ENCODE measurements at places on chromosomes 7 and 10.
A peak's percentile ranks its signal among the peaks of the same experiment; 100 is the strongest.

GRCh38 chr10:86250399-86250798, 116.2 kb downstream of the GRID1 start:
- DNase-seq, result no peak

DNA sequence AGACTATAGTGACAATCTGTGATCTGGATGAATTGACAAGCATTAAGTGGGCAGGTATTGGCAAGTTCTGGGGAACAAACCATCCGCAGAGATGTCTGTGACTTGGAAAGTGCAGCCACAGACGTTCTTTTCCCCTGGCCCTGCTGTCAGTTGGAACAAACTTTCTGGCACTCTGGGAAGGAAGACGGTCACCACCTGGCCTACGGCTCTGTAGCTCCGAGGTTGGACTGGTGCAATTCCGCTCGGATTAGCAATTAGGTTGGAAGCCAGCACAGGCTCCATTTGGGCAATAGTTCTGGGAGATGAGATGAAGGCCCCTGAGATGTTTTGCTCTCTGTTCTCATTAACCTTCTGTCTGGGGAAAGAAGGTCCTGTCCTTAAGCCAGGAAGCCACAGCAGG, 437.5 kb downstream of the CALN1 start:
- no peak for DNase-seq

- no peak for DNase-seq
These were observed 48.6 kb downstream of the CUL1 start for GRCh38 chr7:148747274-148747673.

- no peak for DNase-seq
These were observed 669.3 kb downstream of the AUTS2 start for GRCh38 chr7:70267381-70268120.

GRCh38 chr10:128221807-128222206, 95.6 kb upstream of the MKI67 start:
- no peak for DNase-seq

DNA sequence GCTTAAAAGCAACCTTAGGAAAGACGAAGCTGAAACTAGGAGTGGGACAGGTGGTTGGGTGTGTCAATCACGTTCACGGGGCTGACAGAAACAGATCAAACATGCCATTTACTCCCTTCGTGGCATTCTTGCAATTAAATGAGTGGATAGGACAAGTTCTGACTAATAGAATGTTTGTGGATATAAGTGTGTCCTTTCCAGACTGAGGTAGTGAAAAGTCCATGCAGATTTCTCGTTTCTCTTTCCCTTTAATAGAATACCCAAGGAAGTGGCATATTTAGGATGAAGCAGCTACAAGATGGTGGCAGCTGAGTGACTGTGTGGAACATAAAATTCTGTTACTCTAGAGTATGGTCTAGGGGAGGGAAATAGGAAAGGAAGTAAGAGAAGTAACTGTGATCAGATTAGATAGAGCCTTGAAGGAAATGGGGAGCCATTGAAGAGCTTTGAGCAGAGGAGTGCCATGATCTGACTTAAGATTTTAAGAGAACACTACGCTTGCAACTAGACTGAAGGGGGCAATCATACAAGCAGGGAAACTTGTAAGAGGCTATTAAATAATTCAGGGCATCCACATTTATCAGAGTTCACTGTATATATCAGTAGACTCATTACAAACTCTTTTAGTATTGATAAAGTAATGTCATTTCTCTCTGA, 46.3 kb upstream of the HYAL4 start:
- DNase-seq, result no peak

DNA sequence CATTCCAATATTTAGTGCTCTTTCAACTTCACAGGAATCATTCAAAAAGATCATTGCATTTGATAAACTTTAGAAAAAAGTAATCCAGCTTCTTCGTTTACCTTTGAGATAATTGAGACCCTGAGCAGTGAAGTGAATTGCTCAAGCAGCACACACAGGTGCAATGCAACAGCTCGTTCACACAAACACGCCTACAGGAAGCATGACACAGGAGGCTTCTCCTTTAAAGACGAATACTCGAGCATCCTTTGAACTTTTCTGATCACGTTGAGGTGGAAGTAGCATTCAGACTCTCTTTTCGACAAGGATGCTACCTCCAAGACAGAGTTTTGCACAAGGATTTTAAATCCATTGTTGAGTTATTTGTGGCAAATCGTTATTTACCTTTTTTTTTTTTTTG, 18.0 kb upstream of the RSU1 start:
- no peak for DNase-seq

DNA sequence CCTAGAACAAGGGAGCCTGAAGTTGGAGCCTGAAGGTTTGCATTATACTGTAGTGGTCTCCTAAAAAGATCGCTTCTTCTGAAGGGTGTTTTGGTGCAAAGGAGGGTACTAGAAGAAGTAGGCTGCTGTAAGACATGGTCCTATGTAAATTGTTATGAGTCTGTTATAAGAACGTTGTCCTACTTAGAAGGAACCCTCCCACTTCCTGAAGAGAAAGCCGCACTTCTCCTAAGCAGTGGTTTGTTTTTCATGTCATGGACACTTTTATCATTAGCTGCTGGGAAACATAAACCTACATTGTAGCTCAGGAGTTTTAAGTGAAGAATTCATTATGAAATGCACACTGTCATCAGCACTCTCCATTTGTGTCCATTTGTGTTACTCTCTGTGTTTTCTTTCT, 129.1 kb upstream of the ITGB1 start:
- DNase-seq, result no peak

- no peak for DNase-seq
These were observed 735.3 kb downstream of the SUGCT start for GRCh38 chr7:40870108-40870507.

GRCh38 chr10:115593060-115593459, 499.9 kb downstream of the ATRNL1 start:
- no peak for DNase-seq

DNA sequence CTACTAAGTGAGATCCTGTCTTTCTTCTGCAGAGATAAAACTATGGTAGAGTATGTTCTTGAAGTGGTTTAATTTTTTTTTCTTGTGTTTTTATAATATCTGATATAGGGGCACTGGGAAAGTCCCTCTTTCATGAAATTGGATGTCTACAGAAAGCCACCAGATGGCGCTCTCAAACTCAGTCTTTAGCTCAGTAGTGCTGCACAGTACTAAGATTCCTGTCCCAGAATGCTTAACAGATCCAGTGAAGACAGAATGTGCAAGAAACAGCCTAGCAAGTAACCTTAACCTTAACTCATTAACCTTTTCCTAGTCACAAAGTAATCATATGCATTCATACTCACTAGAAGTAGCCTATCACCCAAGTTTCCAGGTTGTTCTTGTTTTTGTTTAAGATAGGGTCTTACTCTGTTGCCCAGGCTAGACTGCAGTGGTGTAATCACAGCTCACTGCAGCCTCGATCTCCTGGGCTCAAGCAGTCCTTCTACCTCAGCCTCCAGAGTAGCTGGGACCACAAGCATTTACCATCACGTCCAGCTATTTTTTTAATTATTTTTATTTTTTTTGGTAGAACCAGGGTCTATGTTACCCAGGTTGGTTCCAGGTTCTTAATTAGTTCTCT, 56.7 kb downstream of the IDE start:
- DNase-seq, result peak; percentile 33

DNA sequence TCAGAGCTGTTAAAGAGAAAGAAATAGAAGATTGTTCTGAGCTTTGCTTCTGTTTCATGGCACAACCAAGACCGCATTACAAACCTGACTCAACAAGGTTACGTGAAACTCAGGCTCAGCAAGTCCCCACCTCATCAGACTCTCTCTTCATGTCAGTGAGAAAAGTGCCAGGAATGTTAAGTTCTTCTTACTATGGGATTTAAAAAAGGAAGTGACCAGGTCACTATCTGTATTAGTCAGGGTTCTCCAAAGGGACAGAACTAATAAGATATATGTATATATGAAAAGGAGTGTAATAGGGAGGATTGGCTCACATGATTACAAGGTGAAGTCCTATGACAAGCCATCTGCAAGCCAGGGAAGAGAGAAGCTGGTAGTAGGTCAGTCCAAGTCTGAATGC, 25.4 kb upstream of the PAPSS2 start:
- DNase-seq, result no peak

DNA sequence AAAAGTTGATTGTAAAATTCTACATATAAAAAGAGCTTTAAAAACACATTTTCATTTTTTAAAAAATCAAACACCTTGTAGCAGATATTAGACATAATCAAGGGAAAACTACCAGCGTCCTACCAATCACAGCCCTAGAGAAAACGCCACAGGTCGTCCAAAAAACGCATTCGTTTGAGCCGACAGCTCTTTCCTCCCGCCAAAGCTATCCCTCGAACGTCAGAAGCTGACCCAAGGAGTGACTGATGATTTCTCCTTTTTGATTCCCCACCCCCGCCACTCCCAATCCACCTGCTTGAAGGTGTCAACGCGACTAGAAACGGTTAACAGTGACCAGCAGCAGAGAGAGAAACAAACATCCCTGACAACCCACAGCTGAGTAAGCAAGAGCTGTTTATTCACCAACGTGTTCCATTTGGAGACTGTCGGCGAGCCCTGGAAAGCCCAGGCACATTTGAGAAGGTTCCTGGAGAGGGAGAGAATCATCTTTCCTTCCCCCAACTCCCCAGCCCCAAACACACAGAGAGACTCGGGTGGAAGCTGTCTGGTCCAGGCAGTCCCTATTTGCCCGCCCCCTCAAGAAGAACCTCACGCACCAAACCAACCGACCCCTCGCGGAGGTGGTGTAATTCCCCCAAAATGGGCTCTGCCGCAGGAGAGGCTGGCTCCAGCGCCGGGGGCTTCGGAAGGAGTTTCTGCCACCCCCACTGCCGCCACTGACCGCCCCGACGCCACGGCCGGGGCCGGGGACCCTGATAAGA, 622 bp downstream of the CPEB3 start:
- DNase-seq, result no peak

DNA sequence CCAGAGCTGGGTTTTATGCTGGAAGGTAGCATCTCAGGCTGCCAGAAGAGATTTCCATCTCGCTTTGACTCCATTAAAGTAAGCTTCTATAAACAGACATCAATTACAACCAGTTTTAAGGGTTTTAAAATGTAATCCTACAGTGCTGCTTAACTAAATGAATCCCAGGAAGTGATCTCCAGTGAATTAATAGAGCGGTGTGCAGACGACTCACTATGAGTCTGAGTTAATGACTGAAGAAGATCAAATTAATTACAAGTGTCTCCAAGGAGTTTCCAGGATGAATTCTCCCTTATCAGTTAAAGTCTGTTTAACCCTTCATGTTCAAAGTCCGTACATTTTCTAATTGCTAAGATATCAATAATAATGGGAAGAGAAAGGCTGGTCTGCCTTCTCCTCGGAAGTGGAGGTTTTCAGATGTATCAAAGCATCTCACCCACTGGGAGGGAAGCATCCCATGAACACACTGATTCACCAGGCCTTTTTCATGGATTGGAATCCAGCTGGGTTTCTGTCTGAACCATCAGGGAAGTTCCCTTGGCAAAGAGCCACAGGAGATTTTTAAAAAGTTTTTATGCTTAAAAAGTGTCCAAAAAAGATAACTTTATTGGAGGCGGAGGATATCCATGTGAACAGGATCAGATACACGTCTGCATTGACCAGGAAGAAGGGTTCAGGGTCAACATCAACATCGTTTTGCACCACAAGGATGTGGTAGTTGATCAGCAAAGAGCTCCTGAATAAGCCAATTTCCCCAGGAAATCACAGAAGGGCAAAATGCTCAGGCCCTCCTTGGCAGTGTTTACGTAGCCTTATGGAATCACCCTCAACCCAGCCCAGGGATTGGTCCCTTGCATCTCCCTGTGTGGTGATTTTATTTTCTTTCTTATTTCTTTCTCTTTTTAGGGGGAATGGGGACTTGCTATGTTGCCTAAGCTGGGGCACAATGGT, 288.2 kb downstream of the POU6F2 start:
- DNase-seq, result no peak

DNA sequence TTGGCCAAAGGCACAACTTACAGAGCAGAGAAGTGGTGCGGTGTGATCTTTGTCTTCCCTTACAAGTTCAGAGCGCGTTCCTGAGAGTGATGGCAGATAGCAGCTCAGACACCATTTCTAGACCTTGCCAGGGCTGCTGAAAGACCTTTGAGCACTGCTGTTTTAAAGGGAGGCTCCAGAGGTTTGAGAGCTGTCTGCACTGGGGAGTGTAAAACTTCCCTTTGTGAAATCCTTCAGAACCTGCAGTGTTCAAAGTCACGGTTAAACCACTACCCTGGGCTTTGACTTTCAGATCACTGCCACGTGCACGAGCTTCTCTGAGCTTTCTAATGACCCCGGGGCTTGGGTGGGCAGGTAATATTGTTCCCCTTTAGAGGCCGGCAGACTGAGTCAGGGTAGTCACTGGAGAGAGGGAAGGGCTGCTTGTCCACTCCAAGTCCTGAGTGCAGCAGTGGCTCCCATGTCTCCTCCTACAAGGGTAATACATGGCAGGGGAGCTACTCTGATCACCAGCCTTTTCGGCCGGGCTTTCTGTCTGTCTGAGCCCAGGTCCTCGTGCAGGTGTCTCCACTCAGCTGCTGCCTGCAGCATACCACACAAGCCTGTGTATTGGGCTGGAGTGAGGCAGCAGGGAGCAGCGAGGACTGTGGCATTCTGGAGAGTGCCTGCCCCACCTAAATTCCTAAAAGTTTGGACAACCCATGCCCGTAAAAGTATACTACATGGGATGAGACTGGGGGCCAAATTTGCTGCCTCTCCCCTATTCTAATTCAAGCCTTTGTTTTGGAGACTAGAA, 63.3 kb downstream of the ZMIZ1 start:
- no peak for DNase-seq

DNA sequence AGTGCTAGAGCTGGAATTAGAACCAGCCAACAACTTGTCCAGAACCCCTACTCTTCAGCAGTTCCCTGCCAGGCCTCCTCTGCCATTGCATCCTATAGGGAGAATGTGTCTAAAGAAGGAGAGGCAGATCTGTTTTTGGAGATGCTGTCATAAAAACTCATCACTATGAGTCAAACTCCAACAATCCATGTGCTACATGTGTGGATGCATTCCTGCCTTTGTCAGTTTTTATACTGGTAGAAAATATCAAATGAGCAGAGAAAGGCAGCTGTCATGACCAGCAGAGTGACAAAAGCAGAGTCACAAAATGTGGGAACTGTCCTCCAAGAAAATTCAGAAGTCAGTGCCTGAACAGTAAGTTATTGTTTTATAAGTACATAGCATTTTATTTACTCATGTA, 93.0 kb downstream of the ABLIM1 start:
- no peak for DNase-seq

DNA sequence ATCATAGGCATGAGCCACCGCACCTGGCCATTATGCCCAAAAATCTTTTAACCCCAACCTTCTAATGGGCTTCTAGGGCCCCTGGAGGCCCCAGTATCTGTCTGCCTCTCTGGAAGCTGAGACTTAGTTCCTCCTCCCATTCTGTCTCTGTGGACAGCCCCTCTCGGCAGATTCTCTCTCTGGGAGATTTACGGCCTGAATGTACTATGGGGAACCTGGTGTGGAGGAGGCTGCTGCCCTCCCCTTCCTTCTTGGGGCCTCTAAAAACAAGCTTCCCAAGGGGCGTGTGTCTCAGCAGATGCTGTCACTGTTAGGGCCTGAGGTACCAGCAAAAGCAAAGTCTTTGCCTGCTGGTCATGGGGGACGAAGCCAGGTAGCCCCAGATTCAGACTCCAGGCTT, 35.8 kb upstream of the PRKAR1B start:
- no peak for DNase-seq

GRCh38 chr7:45257284-45257683, 99.7 kb downstream of the RAMP3 start:
- no peak for DNase-seq

GRCh38 chr10:79443338-79444198, 1.9 kb downstream of the ZCCHC24 start:
- DNase-seq, result no peak

- no peak for DNase-seq
These were observed 34.7 kb downstream of the DDIT4 start for GRCh38 chr10:72308320-72308987.

- DNase-seq, result no peak
These were observed 315.9 kb upstream of the LRRN3 start for GRCh38 chr7:110775046-110775445.

GRCh38 chr10:69801434-69802315, at the start of gene COL13A1:
Gene COL13A1, plus strand, starts transcription at chr10:69801906. Its CDS starts 518 bp downstream, at chr10:69802424.
- peak; percentile 28 for DNase-seq
